ENCODE measurements at places on chromosomes 3 and 15.

- DNase-seq = peak; percentile 99
Observed at GRCh38 chr3:153161714-153162512, at the start of gene RAP2B. Gene RAP2B, plus strand, starts transcription at chr3:153162226. Its CDS starts 468 bp downstream, at chr3:153162694.

- no peak for DNase-seq
Observed at GRCh38 chr15:38695249-38696108, 130.9 kb upstream of the RASGRP1 start.

- DNase-seq = no peak
Observed at GRCh38 chr15:50315814-50316630, 39.0 kb downstream of the GABPB1 start.

- DNase-seq = no peak
Observed at GRCh38 chr3:63228677-63229076, 49.4 kb upstream of the SYNPR start.

- DNase-seq = no peak
Observed at GRCh38 chr3:56926243-56926946, 124.6 kb upstream of the ARHGEF3 start.

DNA sequence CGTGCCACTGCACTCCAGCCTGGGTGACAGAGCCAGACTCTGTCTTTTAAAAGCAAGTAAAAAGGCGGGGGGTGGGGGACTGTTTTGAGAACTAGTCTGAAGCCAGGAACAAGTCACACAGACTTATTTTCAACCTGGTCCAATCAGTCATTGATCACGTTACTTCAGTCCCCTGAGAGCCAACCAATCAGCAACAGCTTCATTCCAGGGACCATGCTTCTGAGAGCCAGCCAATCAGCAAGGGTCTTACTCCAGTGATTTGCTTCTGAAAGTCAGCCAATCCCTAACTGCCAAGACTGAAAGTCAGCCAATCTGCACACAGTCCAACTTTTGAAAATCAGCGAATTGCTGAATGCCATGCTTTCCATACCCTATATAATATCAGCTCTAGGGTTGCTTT, 48.6 kb upstream of the C15orf39 start:
- no peak for DNase-seq

GRCh38 chr3:129606636-129607390, at the start of gene PLXND1:
Gene PLXND1, minus strand, starts transcription at chr3:129606676. Its CDS starts 37 bp downstream, at chr3:129606639.
- no peak for DNase-seq

DNA sequence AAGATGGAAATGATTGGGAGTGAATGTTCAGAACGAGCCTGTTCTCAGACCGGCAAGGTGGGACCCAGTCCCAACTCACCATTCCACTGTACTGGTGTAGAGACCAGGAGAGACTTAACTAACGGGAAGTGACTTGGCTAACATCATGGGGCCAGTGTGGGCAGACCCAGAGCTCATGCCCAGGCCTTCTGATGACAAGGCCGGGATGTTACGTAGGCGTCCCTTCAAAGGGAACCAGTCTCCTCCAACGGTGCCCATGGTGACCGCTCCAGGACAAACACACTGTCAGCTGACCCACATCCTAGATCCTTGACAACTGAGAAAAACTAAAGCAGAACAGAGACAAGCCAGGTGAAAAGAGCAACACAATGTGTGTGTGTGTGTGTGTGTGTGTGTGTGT, 128.4 kb upstream of the HACD2 start:
- DNase-seq = no peak

- DNase-seq = no peak
Observed at GRCh38 chr3:146818866-146819265, 213.7 kb upstream of the PLSCR5 start.

- DNase-seq = no peak
Observed at GRCh38 chr15:87549296-87549695, 707.2 kb downstream of the NTRK3 start.

GRCh38 chr15:50257924-50258323, 7.6 kb downstream of the HDC start:
- DNase-seq = no peak
